ENCODE measurements at places on chromosomes 7 and 10.

DNA sequence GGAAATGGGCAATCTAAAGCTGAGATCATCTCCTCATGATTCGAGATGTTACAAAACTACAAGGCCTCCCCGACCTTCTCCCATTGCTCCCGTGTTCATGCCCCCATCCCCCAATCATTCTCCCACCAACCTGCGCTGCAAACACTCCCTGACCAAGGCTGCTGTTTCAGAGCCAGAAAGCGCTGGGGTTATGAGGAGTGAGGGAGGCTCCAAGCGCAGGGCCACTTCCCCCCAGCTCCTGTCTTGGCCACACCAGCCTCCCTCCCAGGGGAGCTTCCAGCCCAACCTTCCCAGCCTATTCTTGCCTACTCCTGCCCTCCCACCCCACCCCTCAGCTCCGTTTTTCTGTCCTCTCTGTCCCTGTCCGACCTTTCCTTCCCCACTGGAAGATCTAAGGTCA, 14.7 kb upstream of the NODAL start:
- DNase-seq = no peak

GRCh38 chr7:1593091-1593866, 23.4 kb upstream of the PSMG3 start:
- DNase-seq = no peak

GRCh38 chr7:43647673-43648472, 65.0 kb downstream of the STK17A start:
- peak; percentile 100 for DNase-seq

- peak; percentile 25 for DNase-seq
Measured at GRCh38 chr7:137670222-137671064, 176.3 kb downstream of the DGKI start.

DNA sequence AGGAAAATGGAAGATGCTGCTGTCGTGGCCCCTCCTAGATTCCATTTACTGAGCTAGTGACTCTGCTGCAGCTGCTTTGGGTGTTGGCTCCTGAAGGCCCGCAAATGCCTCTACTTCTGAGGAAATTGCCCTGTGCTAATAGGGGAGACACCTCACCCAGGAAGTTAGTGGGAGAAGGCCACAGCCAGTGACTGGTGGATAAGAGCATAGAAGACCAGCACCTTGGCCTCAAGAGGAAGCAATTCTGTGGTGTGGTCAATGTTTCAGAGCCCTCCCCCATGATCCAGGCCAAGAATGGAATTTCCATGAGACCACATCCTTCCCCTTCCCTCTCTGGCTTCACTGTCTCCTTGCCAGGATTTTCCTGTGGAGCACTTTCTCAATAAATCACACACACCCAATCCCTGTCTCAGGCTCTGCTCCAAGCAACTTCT, 25.0 kb upstream of the FZD1 start:
- DNase-seq = no peak

- DNase-seq = no peak
Measured at GRCh38 chr10:108544500-108545120, 1378.7 kb downstream of the XPNPEP1 start.

DNA sequence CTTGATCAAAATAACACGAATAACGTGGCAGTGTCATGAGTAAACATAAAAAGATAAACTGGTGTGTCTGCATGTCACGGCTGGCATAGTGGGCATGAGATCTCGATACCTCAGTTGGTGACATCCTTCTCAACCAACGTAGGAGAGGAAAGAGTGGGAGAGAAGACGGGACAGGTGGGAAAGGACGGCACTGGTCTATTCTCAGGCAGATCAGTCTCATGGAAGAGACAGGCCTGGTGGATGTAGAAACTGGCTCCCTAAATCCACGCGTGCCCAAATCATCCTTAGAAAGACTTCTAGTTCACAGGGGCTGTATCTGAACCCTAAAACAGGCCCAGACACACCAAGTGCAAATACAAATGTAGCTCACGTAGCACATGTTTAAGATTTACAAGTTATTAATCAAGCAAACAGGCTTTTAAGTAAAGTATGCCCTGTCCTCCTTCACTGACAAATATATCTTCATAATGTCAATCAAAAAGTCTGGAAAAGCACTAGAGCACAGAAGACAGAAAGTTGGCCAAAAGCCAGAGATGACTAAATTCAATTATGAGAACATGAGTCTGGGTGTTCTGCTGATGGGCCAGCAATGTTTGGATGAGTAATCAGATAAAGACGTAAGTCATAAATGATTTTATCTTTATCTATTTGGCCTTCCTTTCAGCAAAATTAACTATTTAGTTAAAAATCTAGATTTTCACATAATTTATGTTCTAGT, 56.3 kb downstream of the SFMBT2 start:
- no peak for DNase-seq

DNA sequence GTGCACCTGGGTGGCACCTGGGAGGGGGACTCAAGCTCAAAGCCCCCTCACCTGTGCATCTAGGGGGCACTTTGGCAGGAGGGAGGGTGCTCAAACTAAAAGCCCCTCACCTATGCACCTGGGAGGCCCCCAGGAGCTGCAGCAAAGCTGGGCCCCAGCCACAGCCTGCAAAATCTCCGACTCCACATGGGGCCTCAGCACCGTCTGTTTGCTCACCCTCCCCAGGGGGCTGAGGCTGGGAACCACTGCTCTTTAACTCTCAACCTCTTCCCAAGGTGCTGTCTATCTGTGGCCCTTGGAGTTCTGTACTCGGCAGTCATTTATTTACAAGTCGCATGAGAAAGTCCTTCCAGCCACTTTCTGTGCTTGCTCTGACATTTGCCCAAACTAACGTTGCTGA, 458.4 kb downstream of the DNAJB6 start:
- DNase-seq = no peak

- peak; percentile 88 for DNase-seq
Measured at GRCh38 chr7:137681657-137682562, 164.9 kb downstream of the DGKI start.

DNA sequence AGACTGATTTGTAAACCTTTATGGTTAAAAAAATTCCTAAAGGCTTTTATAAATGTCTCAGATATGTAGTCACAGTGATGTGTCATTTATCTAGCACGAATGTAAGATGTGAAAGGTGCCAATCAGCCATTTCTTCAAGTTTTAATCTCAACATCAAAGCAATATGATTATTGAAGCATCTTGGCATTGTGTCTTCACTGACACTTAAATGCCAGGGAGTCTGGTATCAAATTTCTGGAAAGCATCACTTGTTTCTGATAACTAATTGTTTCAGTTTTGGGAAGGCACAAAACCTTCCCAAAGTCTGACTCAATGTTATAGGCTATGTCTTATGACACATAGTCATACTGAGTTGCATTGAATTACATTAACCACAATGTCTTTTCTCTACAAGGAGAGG, 492.0 kb upstream of the CNTNAP2 start:
- no peak for DNase-seq

All from BJ (cell line).